ENCODE measurements at places on chromosomes 3 and 15.

DNA sequence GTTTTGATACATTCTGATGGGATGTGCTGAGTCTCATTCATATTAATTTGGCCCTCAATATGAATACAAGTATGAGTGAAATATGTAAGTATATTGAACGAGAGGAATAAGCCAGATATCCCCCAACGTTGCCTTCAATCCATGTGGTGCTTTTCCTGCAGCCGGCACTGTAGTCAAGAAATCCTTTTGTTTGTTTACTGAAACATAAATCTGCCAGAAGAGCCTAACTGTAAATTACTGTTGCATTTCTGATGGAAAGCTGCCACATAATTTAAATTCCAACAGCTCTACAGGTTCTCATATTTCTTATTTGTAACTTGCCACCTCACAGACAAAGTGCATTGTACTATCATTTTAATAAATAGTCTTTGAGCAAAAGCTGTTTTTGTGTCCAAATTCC lies 314.0 kb downstream of the KBTBD8 start:
- DNase-seq, result no peak

GRCh38 chr15:64634027-64634426 lies 141.4 kb downstream of the RBPMS2 start:
- no peak for DNase-seq

GRCh38 chr3:16801698-16802097 lies 83.1 kb upstream of the PLCL2 start:
- no peak for DNase-seq

GRCh38 chr3:5840056-5840455 lies 652.5 kb downstream of the EDEM1 start:
- DNase-seq, result no peak

DNA sequence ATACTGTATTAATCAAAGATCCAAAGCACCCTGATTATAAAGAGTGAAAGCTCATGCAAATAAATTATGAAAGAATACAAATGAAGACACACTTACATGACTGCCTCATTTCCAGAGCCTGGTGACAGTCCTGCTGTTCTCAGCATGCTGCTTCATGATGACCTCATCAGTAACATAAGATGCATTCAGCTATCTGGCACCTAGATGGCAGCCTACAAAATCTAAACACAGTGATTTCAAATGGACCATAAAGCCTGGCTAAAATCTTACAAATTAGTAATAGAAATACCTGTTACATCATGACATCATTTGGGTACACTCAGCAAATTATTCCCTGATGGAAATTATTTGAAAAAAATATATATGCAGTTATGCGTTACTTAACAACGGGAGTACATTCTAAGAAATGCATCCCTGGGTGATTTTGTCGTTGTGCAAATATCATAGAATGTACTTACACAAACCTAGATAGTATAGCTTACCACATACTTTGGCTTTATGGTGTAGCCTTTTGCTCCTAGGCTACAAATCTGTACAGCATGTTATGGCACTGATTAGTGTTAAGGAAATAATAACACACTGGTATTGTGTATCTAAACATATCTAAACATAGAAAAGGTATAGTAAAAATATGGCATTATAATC lies 207.2 kb downstream of the EPHA3 start:
- no peak for DNase-seq

DNA sequence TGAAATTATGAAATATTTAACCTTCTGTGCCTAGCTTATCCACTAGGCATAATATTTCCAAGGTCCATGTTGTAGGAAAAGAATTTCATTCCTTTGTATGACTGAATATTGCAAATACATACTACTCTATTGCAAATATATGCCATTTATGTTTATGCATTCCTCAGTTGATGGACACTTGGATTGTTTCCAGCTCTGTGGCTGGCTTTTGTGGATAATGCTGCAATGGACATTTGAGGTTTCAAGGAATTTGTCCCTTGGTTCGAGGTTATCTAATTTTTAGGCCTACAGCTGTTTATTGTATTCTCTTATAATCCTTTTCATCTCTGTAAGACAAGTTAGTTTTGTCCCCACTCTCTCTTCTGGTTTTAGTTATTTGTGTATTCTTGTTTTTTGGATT lies 7.7 kb upstream of the AADACL2 start:
- no peak for DNase-seq

DNA sequence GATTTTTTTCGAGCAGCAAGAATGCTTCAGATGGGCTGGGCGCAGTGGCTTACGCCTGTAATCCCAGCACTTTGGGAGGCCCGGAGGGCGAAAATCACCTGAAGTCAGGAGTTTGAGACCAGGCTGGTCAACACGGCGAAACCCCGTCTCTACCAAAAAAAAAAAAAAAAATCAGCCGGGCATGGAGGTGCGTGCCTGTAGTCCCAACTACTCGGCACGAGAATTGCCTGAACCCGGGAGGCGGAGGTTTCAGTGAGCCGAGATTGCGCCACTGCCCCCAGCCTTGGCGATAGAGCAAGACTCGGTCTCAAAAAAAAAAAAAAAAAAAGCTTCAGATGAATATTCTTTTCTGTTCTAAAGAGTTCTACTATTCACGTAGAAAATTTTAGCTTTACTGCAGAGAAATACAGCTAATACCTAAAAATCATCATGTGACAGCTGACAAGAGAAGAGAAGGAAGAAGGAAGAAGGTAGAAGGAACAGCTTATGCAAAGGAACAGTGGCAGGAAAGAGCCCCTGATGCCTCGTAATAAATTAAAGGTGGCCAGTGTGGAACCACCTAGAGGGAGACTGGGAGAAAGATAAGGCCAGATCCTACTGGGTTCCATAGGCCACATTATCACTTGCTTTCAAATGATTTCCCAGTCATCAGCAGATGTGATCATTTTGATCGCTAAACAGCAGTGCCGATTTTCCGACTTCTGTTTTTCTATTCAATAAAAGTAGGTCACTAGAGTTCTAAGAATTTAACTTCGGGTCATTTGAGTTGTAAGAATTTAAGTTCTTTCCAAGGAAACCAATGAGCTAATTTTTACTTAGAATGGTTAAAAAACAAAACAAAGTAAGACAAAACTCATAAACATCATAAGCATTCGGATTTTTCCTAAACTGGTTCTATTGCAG lies 1.5 kb downstream of the CMTM6 start:
- DNase-seq, result no peak

GRCh38 chr15:40054855-40055575 lies 16.0 kb upstream of the SRP14 start:
- DNase-seq, result no peak

GRCh38 chr3:194736277-194736895 lies 50.7 kb downstream of the FAM43A start:
- no peak for DNase-seq

GRCh38 chr3:32699429-32699828 lies 14.4 kb downstream of the CNOT10 start:
- DNase-seq, result no peak
